ENCODE measurements at places on chromosomes 2 and 18. TPM values are rescaled to one million over a fixed set of nuclear protein-coding genes. Genes with fewer than 3 reads are reported as not detected.

GRCh38 chr2:109355192-109355843, 226.3 kb downstream of the SH3RF3 start:
- no peak for DNase-seq

DNA sequence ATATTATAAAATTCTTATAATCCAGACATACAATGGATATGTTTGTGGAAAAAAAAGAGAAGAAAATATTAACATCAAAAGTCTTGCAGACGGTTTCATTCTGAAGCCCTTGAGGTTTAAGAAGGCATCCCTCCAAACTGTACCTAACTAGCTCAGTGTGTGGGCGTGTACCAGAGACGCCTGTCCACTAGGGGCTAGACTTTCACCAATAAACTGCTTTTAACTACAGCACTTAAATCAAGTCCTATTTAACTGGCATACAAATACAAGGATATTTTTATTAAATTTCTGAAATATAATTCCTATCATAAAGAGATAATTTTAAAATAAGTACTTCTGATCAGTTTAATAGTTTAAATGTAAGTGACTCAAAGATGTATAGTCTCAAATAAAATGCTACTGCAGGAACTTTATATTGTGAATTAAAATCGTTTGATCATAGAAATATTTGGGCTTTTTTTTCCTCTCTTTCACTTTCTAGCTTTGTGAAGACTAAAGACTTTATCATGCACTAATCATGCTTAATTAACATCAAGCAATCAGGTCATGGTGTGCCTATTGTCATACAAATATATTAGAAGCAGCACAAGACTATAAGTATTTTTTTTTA, 437.7 kb downstream of the SATB2 start:
- peak; percentile 6 for DNase-seq

DNA sequence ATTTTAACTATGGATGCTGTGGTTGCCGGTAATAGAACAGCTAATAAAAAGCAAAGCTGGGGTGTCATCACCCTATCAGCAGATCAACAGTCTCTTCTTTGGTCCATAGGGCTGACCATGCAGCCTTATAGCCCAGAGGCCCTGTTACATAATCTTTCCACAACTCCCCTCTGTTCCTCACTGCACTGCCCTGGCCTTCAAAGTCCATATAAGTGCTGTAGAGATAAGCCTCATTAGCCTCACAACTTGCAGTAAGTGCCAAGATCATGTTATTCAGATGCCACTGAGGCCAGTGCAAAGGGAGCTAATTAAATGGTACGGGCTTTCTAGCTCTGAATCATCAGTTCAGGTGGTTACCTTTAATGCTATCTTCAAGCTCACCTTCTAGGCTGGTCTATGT, 89.7 kb upstream of the CXCR4 start:
- no peak for DNase-seq

DNA sequence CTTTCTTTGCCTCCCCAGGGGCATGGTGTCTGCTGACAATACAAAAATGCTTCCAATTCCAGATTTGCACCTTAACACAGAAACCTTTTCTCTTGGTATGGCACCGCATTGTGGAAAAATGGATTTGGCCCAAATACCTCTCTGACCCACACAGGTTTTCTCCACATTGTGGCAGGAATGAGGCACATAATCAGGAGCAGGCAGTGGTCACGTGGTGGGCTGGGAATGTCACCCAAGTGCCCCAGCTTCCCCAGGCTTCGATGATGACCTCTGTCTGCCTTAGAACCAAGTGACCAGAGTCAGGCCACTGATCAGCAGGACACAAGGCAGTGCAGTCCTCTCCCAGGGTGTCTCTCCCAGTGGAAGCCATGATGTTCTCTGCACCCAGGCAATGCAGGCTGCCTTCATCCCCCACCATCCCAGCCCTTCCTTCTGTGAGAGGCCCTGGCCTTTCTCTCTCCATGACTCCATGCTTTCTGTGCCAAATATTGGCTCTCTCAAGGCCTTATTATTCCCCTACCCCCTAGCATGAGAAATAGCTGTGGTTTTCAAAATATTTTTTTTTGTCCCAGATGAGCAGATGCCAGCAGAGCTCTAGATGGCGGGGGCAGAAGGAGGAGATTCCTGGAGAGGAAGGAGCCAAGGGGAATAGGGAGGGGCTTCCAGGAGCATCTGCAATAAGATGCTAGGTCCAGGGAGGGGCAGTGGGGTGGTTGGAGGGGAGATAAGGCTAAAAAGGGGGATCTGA, 198.9 kb downstream of the ACKR3 start:
- DNase-seq: no peak

GRCh38 chr2:172965433-172966212, 110.0 kb upstream of the MAP3K20 start:
- no peak for DNase-seq

DNA sequence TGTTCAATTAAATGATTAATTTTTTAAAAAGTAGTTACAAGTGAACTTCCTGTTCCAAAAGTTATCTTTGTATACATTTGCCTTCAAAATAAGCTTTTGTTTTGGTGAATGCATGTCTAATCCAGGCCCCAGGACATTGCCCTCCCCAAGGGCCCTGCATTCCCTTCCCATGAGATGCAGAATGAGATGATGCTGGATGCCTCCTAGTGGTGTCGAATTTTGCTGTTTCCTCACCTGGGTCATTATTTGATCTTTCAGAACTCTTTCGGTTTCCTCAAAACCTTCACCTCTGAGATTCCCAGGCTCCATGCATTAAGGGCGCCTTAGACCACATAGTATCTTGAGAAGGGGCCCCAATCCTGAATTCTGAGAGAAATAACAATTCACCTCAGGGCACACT, 728.8 kb downstream of the CNTNAP5 start:
- no peak for DNase-seq

DNA sequence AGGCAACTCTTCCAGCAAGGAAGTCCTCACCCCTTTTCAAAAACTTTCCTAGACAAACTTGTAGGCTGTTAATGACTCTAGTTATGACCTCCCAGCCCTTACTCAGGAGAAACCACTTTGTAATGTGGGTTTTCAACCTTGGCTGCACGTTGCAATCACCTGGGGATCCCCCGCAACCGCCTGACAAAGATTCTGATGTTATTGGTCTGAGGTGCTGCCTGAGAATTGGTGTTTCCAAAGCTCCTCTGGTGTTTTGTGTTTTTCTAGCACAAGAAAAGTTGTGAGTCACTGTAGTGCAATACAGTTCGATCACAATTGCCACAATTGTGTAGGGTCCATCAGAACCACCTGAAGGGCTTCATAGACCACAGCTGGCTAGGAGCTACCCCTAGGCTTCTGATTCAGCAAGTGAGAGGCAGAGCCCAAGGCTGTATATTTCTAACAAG, 121.6 kb downstream of the SP100 start:
- no peak for DNase-seq

DNA sequence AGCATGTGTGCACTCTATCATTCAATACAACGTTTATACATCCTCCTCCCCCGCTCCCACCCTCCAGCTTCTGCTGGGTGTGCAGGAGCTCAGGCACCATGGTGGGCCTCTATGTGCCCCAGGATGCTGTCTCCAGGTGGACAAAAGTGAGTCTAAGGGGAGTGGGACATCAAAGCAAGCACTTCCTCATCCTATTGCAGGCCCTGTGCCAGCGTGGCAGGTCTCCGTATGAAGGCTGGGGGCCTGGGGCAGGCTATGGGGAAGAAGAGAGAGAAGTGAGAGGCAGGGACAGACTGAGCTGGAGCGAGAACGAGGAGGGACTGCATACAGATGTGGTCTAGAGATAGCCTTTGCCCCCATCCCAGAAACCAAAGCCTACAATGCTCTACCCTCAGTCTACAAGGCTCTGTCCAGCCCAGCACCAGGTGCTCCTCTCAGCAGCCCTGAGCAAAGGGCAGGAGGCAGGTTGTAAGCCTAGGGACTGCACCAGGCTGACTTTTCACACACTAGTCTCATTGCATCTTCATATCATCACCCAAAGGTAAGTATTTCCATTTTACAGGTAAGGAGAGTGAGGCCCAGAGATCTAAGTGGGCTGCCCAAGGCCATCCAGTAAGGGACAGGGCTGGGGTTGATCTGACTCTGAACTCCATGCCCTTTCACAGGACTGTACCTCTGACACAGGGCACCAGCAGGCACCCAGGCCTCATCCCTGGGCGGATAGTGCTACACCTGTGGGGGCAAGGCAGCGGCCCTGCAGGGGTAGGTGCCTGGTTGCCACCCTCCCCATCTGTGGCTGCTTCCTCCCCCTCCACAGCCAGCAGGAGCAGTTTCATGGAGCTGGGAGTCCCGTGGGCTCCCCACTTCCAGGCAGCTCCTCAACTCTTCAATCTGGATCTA, 14.0 kb upstream of the ARID5A start:
- DNase-seq: no peak

DNA sequence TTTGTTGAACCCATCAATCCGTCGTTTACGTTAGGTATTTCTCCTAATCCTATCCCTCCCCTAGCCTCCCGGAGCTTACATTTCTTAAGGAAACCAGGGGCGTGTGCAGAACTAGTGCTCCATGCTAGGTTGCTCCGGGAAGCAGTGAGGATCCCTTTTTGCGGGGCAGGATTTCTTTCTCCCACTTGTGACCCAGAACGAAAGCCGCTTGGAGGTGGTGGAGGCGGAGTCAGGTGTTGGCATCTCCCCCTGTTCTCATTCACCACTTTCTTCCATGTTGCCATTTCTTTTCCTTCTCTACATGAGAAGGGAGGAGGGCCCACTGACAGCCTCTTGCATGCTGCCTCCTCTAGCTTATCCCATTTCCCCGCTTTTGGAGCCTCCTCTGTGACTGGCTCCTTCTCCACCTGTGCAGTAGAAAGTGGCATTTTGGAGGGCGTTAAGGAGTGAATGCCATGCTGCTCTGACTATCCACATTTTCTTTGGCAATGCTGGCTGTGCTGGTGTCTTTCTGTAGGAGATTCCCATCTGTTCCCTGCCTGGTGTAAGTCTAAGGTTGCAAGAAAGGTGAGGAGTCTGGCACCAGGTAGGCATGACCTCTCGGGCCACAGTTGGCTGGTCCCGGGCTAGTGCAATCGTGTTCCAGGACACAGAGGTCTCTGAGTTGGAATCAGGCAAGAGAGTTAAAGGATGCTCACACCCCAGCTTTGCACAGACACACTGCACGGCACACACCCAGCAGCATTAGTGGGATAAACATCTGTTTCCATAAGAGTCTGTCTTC, 89.5 kb downstream of the ACKR3 start:
- no peak for DNase-seq

DNA sequence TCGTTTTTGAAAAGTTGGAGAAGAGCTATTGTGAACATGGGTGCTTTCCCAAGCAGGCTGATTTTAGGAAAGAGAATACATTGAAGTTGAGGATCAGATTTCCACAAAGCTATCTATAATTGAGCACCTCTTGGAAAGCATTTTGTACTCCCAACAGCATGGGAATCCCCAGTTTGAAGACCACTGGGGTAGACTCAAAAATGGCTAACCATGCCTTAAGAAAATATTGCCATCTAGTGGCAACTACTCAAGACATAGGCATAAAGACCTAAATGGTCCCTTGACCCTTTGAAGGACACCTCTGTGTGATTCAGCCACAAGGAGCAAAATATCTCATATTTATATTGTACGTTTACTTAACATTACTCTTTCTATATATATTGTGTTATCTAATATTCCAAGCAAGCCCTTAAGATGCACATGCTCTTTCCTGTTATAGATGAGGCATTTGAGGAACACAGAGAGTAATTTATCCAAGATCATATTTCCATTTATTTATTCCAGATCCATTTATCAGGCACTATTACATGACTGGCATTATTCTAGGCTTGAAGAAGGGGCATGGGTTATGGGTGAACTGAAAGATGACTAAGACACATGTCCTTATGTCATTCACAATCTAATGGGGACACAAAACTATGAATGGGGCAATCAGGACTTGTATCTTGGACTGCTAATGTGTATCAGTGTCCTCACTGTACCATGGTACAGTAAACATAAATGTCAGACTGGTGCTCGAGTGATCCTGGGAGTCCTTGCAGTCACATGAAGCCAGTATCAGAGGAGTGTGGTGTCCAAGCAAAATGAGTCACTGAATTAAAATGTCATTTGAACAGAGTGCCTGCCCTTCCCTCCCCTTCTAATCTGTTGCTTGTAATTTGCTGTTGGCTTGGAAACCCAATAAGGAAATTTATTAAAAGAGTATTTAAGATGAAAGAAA, 121.0 kb upstream of the XPO1 start:
- DNase-seq: peak; percentile 48

DNA sequence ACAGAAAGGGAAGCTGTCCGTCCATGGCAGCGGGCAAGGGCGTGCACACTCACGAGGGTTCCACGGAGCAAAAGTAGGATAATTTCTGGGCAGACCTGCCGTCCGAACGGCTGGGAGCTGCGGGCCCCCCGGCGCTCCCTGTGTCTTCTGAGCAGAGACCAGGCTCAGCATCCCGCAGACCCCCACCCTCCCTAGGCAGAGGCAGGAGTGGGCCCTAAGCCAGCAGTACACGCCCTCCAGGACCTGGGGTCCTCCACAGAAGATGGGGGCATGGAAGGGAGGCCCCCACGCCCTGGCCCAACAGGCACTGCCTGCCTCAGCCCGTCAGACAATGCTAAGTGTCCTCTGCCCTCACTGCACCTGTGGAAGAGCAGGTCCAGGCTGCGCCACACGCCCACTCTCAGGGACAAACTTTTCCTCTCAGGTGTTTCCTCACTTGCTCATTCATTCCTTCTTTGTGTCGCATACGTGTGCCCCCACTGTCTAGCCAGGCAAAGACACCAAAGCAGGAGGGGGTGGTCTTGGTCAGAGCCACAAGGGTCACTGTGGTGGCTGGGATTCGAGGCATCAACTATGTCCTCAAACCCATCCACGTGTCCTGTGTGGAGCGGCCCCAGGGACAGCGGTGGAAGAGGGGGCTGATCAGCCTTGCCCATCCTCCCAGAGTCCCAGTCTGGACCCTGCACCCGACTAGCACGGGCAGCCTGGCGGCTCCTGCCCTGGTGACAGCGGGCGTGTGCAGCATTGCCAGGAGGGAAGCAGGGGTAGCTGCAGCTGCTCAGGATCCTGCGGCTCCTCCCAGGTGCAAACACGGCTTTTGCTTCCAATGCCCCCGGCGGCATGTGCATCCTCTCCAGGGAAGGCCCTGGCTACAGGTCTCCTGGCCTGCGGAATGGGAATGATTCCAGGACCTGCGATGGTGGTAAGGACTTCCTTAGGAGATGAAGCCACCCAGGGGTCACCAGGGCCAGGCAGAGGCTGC, 2.4 kb upstream of the GPC1 start:
- DNase-seq: no peak

GRCh38 chr2:52881606-52882005, 886.0 kb upstream of the CHAC2 start:
- peak; percentile 94 for DNase-seq

The FHOD3 gene
- 23.1 TPM for total RNA-seq

The CPS1 gene
- 683 TPM for total RNA-seq

The PLCD4 gene
- 2.8 TPM for total RNA-seq

The INO80C gene
- total RNA-seq: 5.3 TPM

The CNGA3 gene
- not detected for total RNA-seq

The BUB1 gene
- 69.2 TPM for total RNA-seq
